ENCODE measurements at places on chromosomes 16 and 17. TPM values are rescaled to one million over a fixed set of nuclear protein-coding genes. Genes with fewer than 3 reads are reported as not detected.

DNA sequence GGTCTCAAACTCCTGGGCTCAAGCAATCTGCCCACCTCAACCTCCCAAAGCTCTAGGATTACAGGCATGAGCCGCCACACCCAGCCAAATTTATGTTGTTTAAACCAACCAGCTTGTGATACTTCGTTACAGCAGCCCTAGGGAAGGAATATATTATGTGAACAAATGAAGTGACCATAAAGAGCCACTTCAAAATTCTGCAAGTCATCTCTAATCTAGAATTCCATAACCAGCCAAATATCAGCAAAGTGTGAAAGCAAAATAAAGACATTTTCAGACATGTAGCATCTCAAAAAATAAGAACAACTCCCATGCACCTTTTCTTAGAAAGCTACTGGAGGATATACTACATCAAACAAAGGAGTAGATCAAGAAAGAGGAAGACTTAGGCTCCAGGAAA lies 36.0 kb downstream of the AIPL1 start:
- DNase-seq, result no peak

DNA sequence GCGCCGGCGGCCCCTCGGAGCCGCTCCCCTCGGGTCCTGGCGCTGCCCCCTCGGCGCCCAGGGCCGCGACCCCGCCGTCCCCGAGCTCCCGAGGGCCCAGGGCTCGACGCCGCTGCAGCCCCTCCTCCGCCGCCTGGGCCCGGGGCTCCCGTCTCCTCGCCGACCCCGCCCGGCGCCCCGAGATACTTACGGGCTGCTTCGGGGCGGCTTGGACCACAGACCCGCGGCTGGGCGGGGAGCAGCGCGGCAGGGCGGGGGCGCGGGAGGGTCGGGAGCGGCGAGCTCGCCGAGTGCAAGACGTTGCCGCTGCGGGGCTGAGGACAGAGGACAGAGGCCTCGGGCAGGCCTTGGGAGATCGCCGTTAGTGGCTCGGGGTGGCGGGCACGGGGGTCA lies 290 bp downstream of the TOB1 start:
- no peak for DNase-seq

GRCh38 chr16:79497606-79498350 lies 102.8 kb downstream of the MAF start:
- peak; percentile 11 for DNase-seq

GRCh38 chr16:68230176-68230571 lies 5.8 kb downstream of the ESRP2 start:
- no peak for DNase-seq

DNA sequence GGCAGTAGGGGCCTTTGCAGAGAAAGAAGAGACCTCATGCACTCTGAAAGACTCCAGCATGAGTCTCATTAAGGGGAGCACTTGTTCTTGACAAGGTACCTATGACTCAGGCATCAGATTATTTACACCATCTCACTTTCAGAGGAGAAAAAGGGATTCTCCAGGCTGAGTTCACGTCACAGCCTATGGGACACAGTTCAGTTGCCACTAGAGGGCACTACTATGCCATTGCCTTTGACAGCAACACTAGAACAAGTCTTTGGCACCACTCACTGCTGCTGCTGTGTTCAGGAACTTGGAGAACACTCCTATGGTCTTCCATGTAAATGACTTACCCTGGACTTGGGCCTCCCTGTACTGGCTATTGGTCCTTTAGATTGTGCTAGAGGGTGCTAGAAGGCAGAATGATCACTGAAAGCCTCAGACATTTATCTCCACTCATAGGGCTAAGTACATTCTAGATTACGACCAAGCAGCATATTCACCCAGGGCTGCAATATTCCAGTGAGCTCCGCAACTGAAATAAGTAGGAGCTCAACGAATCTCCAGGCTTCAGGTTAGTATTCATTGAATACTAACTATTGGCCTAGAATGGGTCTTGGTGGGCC lies 225.1 kb upstream of the CA10 start:
- no peak for DNase-seq

DNA sequence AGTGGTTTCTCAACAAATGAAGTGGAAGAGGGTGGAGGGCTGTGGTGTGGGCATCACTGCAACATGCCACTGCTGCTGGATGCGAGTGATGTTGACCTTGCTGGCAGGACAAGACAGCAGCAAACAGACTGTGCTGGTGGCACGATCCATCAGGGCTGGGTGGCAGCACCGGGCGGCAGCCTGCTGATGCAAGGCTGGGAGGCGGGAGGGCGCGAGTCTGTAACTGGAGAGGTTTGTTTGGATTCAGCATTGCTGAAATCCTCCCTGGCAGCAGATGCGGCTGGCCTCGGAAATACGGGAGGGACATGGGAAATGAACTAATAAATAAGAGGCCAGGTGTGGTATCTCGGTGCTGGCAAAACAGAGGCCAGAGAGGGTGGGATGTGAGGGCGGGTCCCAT lies 224.2 kb downstream of the ENGASE start:
- DNase-seq, result no peak

DNA sequence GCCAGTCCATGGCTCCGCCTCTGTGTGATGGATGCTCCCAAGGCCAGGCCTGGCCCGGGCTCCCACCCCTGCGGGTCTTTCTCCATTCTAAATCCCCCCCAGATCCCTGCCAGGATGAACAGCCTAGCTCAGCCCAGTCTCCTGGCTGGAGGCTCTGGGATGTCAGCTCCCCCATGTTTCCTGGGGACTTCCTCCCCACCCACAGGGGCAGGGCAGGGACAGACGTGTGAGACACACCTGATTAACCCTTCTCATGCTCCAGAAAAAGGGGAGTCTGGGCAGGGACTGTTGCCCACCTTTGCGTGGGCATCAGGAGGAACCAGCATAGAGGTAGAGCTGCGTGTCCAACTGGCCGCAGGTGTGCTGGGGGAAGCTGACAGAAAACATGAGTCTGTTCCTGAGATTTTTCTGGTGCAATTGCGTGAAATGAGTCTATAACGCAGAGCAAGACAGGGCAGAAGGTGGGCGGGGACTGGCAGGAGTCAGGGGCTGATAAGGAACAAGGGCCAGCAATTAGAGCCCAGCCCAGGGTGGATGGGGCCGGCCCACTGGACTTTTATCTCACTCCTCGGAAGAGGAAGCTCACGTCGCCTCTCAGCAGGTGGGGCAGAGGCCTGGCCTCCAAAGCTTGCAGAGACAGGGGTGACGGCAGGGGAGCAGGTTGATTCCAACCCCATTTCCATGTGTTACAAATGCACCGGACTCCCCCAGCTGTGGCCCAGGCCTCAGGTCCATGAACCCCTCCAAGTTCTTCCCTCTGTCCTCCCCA lies 238.2 kb downstream of the RBFOX3 start:
- DNase-seq, result no peak

- DNase-seq, result no peak
Observed at GRCh38 chr17:81591971-81592370, 39.8 kb upstream of the FAAP100 start.

GRCh38 chr17:61442878-61443474 lies 9.2 kb upstream of the TBX4 start:
- no peak for DNase-seq

DNA sequence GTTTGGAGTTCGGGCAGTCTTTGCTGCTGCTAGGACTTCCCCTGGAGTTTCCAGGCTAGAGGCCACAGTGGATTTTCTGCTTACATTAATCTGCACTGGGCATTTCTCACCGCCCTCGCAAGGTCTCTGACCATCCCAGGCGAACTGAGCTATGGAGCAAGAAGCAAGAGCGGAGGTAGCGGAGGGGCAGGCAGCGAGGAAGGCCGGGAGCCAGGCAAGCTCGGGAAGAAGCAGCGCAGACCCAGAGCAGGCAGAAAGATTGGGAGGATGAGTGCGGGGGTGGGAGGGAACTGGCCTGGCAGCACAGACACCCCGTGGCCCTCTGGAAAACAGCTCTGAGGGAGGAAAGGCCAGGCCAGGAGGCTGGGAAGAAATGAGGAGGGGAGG lies 3.8 kb downstream of the COTL1 start:
- DNase-seq, result no peak

- no peak for DNase-seq
Observed at GRCh38 chr16:27692576-27692975, 142.6 kb downstream of the KATNIP start.

GRCh38 chr17:61380836-61381525 lies 18.7 kb upstream of the TBX2 start:
- no peak for DNase-seq

- DNase-seq, result peak; percentile 55
Observed at GRCh38 chr16:28218109-28218508, 6.3 kb upstream of the XPO6 start.

DNA sequence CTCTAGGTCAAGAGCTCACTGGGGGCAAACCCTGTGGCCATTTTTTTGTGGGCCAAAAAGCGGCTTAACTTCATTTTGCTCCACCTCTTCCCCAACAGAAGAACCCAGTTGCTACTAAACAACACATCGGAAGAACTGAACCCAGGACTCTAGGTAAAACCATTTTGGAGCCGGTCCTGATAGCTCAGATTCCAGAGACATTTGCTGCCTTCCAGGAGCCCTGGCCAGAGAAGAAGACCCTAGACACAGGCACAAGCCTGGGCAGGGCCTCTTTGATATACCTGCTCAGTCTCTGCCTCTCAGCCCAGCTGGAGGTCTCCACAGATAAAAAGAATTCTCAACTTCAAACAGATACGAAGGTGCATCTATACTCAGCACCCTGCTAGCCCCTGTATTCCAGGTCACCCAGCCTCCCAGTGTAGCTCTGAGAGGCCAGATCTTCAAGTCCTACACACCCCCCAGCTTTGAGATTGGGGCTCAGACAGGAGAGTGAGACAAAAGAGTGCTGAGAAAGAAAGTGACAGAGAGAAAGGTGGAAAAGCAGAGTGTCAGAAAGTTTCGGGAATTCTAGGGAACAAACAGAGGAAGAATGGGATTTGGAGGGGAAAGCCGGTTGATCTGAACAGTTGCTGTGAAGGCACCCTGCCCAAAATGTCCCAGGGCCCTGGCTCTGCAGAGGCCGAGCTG lies 6.6 kb upstream of the HOXB9 start:
- no peak for DNase-seq

DNA sequence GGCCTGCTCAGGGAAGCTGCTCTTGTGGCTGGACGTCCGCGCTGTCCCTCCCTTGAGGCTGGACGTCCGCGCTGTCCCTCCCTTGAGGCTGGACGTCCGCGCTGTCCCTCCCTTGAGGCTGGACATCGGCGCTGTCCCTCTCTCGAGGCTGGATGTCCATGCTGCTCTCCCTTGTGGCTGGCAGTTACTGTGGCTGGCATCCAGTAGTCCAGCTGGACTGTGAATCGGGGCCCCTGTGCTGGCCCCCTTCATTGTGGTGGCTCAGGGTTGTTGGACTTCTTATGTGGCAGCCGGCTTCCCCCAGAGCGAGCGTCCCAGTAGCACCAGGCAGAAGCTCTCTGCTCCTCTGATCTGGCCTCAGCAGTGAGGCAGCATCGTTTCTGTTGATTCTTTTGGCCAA lies 141.5 kb downstream of the IRF8 start:
- DNase-seq, result no peak

GRCh38 chr16:48420437-48420836 lies 35.2 kb upstream of the SIAH1 start:
- no peak for DNase-seq

DNA sequence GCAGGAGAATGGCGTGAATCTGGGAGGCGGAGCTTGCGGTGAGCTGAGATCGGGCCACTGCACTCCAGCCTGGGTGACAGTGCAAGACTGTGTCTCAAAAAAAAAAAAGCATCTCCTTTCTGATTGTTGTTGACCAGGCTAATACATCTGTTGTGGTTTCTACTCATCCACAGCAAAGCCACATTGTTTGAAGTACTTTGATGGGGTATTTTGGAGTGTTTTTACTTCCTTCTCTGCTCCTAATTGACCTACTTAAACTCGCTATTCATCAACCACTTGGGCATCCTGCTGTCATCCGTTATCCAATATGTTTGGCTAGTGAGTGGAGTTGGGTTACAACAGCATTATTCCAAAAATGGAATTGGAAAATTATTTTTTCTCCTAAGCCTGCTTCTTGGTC lies 3.5 kb upstream of the CDC27 start:
- DNase-seq, result no peak

- DNase-seq, result no peak
Observed at GRCh38 chr16:6019490-6019991, 921.9 kb upstream of the EEF2KMT start.

Gene QPRT
- total RNA-seq, result not detected

Gene CACNB1
- 9.1 TPM for total RNA-seq

Gene KRT36
- total RNA-seq, result not detected

Gene NXPH3
- not detected for total RNA-seq

Gene GNGT2
- total RNA-seq, result 4.1 TPM

Gene DPEP3
- total RNA-seq, result 0.58 TPM

Gene HSD17B2
- total RNA-seq, result not detected

Gene SMYD4
- total RNA-seq, result 10.1 TPM

Gene RPH3AL
- 1.2 TPM for total RNA-seq

All from CD8-positive, alpha-beta T cell (primary cell).